EL (cell line): ENCODE measurements at places on chromosomes 5 and 9.

DNA sequence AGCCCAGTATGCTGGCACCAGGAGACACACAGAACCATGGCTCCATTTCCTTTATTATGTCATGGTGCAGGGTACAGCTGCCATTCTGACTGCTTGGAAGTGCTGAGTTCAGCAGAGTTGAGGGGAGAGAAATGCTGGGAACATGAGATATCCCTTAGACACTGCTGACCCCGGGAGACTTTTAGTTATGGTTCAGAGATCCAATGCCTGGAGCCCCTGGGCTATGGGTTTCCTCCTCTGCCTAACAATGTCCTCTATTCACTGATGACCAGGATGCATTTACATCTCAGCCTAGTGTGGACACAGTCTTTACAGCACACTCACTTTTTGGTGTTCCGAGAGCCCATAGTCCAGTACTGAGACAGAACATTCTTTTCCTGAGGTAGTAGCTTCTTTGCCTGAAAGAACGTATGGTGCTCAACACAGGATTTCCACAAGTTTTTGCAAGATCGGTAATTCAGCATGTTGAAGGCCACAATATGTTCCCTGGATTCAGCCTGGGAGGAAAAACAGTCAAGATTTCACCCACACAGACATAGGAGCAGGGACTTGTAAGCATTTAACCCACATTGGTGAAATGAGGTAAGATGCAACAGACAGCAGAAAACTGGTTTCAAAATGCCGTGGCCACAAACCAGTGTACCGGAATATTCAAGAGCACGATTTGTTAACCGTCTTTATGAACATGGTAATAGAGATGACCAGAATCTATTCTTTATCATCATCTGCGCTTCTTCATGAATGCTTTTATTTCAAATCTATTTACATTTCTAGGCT lies 71.3 kb downstream of the PTPN3 start:
- DNase-seq = no peak

GRCh38 chr5:178298283-178298807 lies 65.7 kb upstream of the PHYKPL start:
- DNase-seq = no peak

GRCh38 chr5:115418788-115419187 lies 122.3 kb upstream of the CCDC112 start:
- no peak for DNase-seq

GRCh38 chr9:81578606-81579005 lies 110.7 kb downstream of the TLE1 start:
- no peak for DNase-seq

DNA sequence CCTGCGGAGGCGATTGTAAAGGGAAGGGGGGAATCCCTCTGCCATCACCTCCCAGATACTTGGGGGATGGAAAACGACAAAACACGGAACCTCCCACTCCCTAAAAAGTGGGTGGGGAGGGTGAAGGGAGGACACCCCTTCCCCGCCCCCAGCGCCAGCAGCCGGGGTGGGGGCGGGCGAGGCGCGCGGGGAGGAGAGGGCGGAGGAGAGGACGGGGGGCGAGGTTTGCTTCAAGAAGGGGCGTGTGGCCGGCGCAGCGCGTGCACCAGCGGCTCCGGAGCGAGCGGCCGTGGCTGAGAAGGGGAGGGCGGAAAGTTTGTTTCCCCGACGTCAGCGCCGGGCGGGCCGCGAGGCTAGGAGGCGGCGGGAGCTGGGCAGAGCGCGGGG lies at the start of gene PRRX2:
PRRX2 (plus strand) TSS at position 259 of the 387 bp plus-strand sequence. CDS start 221 bp downstream, outside the sequence.
- DNase-seq = peak; percentile 69

GRCh38 chr5:88109818-88110217 lies 158.8 kb downstream of the TMEM161B start:
- no peak for DNase-seq

- DNase-seq = no peak
Observed at GRCh38 chr5:178449163-178450070, 140.8 kb downstream of the COL23A1 start.

DNA sequence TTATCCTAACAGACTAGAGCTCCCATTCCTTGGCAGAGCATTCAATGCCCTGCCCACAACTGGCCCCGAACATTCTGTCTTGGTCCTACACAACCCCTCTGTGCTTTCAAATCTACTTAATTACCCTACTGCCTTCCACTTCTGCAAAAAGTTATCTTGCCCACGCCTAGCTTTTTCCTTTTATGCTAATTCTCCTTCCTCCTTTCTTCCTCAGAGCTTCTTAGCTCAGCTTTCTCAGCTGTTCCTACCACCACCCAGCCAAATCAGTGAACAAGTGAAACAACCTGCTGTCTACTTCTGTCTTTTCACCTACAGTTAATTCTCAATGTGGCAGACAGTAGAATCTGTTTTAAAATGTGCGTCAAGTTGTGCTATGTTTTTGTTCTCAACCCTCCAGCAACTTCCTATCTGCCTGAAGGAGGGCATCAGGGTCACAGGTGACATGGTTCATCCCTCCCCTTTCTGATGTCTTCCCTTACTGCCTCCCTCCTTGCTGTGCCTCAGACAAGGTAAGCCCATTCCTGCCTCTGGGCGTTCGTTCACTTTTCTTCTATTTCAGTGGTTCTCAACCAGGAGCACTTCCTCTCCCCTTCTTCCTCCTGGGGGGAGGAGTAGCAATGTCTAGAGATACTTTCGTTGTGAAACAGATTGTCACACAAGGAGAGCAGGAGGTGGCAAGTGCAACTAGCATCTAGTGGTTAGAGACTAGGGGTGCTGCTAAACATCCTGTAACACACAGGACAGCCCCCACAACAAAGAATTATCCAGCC lies 1.3 kb upstream of the REEP5 start:
- no peak for DNase-seq

- peak; percentile 69 for DNase-seq
Observed at GRCh38 chr9:92634712-92635605, 35.0 kb downstream of the IPPK start.

DNA sequence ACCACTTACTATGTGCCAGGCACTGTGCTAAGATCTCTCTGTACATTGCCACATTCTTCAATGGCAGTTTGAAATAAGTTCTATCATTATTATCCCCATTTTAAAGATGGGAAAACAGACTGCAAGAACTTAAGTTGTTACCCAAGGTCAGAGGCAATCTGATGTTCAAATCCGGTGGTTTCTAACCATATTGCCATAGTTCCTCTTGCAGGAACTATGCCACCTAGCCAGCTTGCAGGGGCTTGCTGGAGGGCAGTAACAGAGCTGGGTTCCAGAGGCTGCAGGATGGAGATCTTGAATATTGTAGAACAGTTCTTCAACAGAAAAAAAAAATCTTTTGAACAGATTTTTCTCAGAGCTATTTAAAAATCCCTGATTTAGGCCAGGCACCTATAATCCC lies 71.8 kb upstream of the TNFAIP8 start:
- no peak for DNase-seq

- no peak for DNase-seq
Observed at GRCh38 chr5:161691911-161692310, 6.4 kb downstream of the GABRA6 start.

- DNase-seq = no peak
Observed at GRCh38 chr5:27701931-27702903, 663.8 kb upstream of the CDH9 start.

DNA sequence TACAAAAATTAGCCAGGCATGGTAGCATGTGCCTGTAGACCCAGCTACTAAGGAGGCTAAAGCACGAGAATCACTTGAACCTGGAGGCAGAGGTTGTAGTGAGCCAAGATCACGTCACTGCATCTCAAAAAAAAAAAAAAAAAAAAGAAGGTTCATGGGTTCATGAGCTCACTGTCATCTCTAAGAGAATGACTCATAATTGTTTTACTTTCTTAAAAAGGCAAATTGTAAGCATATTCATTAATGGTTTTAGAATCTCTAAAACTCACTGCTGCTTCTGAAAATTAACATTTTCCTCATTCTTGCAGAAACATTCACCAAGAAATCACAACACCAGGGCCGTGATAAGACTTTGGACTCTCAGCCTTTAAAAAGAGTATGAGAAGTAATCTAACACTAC lies 103.6 kb downstream of the GNA14 start:
- peak; percentile 60 for DNase-seq

DNA sequence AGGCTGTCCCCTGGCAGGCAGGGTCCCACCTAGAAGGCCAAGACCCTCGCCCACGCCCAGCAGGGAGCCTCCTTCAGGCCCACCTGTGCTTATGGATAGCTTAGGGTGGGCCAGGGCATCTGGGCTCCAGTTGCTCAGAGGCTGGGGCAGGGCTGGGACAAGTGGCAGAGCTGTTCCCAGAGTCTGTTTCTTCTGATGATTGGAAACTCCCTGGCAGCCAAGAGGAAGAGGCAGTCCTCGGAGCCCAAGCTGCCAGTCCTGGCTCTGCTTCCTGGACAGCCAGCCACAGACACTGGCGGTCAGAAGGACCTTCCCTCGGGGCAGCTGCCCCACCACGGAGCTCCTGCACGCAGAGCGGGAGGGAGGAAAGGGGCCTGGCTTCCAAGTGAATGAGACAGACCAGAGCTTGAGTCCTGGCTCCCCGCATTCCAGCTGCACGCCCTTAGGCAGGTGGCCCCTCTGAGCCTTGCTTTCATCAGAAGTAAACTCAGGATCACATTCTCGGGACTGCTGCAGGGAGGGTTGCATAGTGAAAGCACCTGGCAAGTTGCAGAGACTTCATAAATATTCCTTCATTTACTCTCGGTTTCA lies 37.9 kb upstream of the GABRP start:
- peak; percentile 83 for DNase-seq

GRCh38 chr5:104062621-104063377 lies 500.2 kb upstream of the NUDT12 start:
- no peak for DNase-seq

GRCh38 chr9:116387934-116388698 lies 234.5 kb downstream of the PAPPA start:
- DNase-seq = peak; percentile 28
